ENCODE measurements at places on chromosomes 1 and 21.

- DNase-seq: no peak
These were observed 23.3 kb downstream of the RBM11 start for GRCh38 chr21:14239281-14239680.

GRCh38 chr1:72516826-72517225, 234.5 kb upstream of the NEGR1 start:
- no peak for DNase-seq

DNA sequence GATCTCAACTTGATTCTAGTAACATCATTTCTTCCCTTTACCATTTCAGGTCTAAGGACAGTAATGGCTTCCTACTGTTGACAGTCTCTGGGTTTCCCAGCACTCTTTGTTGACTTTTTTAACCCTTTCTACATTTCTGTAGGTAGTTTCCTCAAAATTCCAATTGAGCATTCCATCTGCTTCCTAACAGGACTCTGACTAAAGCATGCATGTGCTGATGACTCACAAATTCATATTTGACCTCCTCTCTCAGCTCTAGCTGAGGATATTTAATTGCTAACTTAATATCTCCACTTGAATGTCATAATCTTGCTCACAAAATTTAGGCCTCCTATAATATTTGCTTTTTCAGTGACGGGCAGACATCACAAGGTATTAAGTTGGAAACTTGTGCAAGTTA, 93.3 kb upstream of the ZNHIT6 start:
- DNase-seq: no peak

DNA sequence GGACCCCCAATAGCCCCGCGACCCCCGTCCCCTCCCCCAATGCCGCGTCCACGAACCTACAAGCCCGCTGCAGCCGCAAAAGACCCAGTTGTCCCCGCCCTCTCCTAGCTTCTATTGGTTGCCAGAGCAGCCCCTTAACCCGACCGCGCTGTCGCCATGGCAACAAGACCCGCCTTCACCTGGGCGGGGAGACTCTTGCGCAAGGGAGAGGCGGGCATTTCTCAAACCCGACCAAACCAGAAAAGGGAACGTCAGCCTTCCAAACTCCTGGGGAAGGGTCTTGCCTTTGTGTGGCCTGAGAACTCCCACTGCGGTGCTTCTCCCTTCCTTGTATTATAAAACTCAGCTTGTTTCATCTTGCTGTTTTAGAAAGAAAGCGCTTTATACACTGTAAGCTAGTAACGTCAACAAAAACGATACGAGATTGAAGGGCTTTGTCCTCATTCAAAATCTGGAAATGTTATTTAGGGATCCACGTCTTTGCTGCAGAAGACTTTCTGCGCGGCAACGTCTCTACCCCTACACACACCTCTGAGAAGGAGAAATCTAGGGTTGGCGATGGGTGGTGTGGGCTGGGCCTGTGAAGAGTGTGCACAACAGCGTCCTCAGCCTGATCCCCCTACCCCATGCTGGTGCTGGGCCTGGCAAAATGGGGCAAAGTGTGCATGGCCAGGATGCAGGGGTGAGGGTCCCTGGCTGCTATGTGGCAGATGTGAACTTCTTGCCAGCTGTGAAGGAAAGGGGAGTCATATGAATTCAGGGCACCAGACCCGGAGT, at the start of gene TMEM9:
Gene TMEM9 (minus strand): TSS at position 86 of the 777 bp plus-strand sequence. CDS start 551 bp downstream, outside the sequence.
- peak; percentile 97 for DNase-seq

GRCh38 chr1:7333620-7334019, 437.5 kb upstream of the VAMP3 start:
- no peak for DNase-seq

DNA sequence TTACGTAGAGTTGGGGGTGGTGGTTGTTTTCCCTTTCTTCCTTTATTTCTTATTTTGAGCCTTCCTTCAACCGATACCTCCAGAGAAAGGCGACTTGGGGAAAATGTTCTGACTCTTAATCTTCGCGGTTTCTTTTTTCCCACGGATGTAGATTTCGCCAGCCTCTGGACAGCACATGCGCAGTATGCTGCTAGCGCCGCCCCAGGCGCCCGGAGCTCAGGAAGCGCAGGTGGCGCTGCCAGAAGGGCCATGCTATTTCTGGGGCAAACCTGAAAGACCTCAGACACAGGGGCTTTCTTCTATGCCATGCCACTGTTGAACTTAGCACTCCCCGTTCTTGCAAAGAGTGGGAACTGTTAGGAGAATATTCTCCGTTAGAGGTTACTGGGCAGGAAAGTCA, 392.1 kb downstream of the KIF26B start:
- DNase-seq: no peak

DNA sequence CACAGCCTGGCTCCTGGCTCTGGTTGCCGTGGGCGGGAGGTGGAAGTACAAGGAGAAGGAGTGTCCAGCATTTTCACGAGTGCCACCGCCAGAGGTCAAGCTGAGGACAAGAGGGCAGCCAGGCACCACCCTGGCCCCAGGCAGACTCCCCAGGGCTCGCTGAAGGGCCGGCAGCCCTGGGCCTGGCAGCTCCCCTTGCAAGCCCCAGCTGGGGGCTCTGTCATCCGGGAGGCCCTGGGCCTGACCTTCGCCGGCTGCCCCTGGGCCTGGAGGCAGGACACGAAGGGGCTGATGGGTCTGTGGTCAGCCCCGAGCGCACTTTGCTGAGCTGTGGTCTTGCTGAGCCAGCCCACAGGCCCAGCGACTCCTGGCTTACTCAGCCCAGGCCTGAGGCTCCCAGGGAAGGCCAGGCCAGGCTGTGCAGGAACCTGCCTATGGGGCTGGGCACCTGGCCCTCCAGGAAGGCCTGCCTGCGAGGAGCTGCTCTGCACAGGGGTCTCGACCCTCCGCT, 74.8 kb downstream of the MORN1 start:
- DNase-seq: no peak

GRCh38 chr1:208977012-208977411, 606.5 kb upstream of the CAMK1G start:
- no peak for DNase-seq

Data from CD4-positive, alpha-beta T cell treated with Interleukin-21 for 1 hour (primary cell).